Natural killer cell treated with Interleukin-12 subunit alpha and Interleukin-12 subunit beta and Interleukin-15 and Interleukin-18, amount 100 ng/mL, for 72 hours (primary cell): ENCODE measurements at places on chromosomes 2 and 18.

- no peak for DNase-seq
These were observed 106.0 kb downstream of the UBR3 start for GRCh38 chr2:169933124-169933711.

DNA sequence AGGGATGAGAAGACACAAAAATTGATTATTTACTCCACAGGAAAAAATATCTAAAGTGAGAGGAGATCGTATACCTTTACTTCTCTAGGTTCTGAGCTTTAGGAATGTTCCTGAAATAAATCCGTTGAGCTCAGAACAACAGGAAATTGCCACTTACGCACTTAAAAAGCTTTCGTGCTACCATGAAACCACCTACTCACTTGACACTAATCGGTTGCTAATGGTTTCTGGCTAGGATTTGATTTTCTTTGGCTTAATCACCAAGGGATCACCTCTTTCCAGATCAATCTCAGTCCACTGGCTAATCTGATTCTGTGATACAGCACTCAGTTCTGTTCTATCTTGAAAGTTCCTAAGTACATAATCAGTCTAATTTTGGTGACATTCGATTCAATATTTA, 419.6 kb downstream of the DLGAP1 start:
- no peak for DNase-seq

DNA sequence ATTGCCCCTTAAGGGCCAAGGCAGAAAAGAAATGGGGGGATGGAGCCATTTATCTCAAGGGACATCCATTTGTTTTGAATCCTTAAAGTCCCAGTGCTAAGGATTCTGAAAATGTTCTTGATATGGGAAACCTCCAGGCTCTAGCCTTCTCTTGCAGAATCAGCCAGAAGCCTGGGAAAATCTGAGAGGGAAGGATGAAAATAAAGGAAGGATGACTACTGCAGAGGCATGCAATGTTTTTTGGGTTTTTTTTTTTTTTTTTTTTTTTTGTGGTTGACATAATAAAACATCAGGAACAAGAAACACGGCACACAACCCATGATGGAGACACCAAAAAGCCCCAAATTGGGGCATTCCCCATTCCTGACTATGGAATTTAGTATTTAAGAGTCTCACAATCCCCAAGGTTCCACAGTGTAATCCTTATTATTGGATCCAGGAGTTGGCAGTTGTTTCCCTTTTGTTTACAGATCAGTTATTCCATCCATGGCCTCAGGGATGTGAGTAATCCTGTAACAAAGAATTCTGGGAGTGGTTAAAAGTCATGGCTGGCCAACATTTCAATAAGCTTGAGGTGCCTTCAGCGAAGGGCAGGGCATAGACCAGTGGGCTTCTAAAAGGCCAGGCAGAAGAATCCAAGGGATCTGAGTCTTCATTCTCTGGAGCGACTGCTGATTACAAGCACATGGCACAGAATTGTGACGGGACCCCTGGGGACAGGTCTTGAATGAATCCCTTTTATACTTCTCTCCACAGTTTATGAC, 337.5 kb downstream of the GULP1 start:
- DNase-seq = no peak

DNA sequence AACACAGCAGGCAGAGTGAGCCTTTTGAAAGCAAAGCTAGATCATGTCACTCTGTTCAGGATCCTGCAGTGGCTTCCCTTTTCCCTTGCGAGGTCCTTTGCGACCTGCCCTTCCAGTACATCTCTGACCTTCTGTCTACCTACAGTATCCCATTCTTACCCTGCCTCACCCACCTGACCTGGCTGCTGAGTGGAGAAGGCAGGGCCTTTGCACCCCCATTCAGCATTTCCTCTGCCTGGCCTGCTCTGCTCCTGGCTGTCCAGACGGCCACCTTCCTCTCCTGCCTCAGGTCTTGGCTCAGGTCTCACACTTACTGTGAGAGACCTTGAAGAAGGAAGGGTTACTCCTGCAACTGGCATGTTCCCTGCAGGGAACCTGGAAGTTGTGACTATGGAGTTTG, 77.4 kb downstream of the MAPRE2 start:
- DNase-seq = no peak

DNA sequence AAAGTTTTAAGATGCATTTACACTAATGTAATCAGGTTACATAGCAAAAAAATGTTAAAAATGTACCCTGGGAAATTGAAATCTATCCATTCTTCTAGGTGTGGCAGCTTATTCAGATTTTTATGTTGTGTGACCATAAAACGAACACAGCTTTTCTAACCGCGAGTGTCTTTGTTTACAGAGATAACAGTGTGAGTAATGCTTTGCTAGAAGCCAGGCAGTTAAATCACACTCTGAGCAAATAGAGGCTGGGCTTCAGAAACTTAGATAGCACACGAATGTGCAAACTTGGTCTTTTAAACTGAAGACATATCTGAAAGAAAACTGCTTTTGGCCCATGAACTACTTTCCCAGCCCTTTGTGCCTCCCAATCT, 116.1 kb downstream of the SPTBN1 start:
- no peak for DNase-seq

DNA sequence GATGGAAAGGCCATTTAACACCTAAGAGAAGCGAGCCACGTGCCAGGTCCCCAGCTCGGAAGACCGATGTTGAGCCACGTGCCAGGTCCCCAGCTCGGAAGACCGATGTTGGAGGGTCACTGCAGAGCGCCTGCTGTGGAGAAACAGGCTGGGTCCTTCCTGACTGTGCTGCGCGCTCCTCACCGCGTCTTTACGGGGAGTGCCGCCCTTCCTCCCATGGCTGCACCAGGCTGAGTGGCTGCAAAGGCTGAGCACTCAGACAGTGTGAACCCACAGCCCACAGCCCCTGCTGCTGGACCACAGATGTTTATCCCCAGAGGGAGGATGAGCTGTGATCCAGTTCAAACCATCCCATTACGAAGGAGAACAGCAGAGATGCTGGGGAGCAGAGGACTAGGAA, 55.7 kb downstream of the RTP5 start:
- DNase-seq = no peak

GRCh38 chr2:216606551-216607276, 26.5 kb upstream of the IGFBP2 start:
- peak; percentile 84 for DNase-seq

DNA sequence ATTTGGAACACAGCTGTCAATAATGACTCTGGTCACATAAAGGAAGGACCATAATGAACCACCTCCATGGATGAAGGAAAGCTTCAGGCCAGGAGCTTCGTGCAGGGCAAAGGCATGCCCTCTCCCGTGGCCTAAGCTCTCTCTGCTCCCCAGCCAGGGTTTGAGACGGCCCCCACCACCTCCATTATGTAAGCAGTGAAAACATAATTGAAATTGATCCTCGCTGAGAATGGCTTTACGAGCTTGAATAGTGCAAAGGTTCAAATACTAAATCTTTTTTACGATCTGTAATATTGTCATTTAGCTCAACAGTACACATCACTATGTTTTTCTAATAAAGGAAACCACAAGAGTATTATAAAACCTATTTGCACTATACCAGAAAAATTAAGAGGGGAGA, 5.2 kb upstream of the EDAR start:
- DNase-seq = no peak

DNA sequence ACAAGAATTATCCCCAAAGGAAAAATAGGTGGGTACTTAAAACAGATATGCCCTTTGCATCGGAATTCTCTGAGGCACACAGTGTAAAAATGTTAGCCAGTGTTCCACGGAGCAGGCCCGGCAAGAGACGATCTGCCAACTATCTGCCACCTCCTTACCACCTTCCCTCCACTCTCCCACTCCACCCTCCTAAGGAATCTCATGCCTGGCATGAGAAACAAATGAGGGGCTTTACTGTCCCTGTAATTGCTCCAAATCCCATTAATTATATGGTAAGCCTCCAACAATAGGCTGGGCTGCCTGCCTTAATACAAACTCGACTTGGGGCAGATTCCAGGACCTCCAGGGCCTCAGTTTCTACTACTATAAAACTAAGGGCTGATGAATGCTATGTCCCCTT, 102.3 kb downstream of the ZBTB7C start:
- no peak for DNase-seq

DNA sequence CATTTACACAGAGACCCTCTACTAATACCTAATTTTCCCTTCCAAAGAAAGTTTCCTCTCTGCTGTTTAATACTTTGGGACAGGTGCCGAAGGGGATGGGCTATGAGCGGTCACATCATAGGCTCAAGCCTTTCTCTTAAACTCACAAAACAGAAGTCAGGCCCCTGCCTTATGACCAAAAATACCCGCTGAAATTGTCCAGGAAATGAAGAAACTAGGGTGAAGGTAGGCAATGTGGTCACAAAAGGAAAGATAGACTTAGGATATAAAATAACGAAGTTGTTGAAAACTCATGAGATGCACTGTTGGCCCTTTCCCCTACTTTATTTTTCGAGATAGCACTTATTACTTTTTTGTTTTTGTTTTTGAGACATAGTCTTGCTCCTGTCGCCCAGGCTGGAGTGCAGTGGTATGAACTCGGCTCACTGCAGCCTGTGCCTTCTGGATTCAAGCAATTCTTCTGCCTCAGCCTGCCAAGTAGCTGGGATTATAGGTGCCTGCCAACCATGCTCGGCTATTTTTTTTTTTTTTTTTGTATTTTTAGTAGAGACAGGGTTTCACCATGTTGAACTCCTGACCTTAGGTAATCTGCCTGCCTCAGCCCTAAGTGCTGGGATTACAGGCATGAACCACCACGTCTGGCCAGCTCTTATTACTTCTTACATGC, 16.3 kb downstream of the SLC8A1 start:
- no peak for DNase-seq

- no peak for DNase-seq
These were observed 651 bp upstream of the STAM2 start for GRCh38 chr2:152176113-152176714.

DNA sequence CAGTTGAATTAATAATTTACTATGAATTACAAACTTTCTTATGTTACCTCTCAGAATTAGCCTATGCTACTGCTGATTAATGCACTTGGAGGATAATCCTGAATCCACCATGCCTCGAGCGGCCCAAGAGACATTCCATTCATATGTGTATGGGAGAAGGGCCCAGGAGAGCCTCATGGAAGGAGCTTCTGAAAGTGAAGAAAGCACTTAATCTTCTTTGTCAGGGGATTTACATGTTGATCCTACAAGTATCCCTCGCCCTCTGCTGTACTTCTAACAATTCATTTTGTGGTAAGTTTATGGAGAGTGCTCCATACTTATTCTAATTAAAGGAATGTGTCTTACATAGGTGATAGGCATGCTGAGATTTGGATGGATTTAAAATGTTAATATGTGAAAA, 1189.1 kb upstream of the NXPH2 start:
- no peak for DNase-seq

GRCh38 chr2:162233197-162233596, 10.0 kb downstream of the FAP start:
- no peak for DNase-seq

- DNase-seq = no peak
These were observed 106.0 kb downstream of the DTNB start for GRCh38 chr2:25567406-25567805.

DNA sequence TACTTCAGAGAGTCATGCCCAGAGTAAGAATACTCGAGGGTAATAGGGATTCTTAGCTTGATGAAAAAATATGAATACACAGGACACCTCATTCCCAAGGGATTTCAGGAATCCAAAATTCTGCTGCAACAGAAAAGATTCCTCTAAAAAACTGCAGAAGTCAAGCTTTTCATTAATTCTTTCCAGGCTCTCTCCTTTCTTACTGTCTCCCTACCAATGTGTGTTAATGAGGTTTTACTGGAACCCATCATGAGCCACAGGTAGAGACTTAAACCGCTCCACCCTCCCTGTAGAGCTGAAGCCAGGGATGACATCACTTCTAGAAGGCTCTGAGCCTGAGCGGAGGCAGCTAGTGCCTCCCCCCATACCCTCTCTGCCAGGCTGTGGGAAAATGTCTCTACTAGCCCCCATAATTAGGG, 3.4 kb downstream of the SDC1 start:
- DNase-seq = no peak

DNA sequence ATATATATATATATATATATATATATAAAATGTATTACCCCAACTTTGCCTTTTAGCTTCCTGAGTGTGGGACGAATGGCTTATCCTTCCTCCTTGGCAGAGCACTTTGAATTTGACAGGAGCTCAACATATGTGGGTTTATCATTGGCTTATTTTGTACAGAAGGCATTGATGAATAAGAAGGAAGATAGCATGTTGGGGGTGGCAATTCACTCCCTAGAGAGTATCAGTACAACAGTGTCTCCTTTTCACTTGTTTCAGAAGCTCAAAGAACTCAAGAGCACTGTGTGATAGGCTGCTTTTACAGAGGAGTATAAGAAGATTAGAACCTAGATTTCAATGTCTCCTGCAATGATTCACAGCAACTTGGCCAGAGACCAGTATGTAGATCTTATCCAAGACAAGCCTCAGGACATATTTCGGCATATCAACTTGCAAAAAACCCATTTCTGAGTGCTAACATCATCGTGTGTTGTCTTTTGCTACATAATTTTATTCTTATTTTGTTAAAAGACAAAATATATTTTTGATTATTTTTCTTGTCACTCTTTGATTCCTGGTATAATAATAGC, 345.8 kb downstream of the SOCS6 start:
- no peak for DNase-seq

GRCh38 chr2:105257981-105258380, 16.4 kb downstream of the GPR45 start:
- DNase-seq = no peak

GRCh38 chr18:5066380-5066977, 130.6 kb downstream of the AKAIN1 start:
- DNase-seq = no peak

GRCh38 chr2:224433442-224433841, 31.5 kb upstream of the FAM124B start:
- no peak for DNase-seq

GRCh38 chr2:88950010-88950409, 258.5 kb downstream of the RPIA start:
- no peak for DNase-seq

GRCh38 chr2:229267080-229267479, 4.0 kb downstream of the PID1 start:
- no peak for DNase-seq

- DNase-seq = no peak
These were observed 22.5 kb upstream of the CDKL4 start for GRCh38 chr2:39266139-39266805.

- DNase-seq = no peak
These were observed 9.9 kb downstream of the SLC66A2 start for GRCh38 chr18:79941473-79942119.

GRCh38 chr2:136175466-136175865, 57.5 kb upstream of the CXCR4 start:
- DNase-seq = no peak

GRCh38 chr2:74384051-74384450, 3.9 kb upstream of the DCTN1 start:
- no peak for DNase-seq

DNA sequence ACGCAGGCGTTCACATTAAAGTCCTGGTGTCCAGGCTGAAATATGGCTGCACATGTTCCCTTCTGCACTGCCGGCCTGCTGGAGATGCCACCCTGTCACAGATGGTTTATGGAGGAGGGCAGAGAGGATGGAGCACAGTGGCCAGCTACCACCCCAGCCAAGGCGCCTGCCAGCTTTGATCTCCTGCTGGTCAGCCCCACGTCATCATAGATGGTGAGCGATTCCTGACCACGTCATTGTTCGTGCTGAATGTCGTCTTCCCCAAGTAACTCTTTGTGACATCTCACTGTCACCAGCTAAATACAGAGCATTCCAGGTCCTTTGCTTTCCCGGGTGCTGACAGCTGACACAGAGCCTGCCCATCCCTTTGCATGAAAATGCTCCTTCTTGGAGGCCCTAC, 248.3 kb downstream of the TTC32 start:
- DNase-seq = no peak

GRCh38 chr18:9961041-9961440, 47.2 kb downstream of the VAPA start:
- no peak for DNase-seq
